NT2/D1 (cell line): ENCODE measurements at places on chromosomes 13 and 19.

- no peak for DNase-seq
Measured at GRCh38 chr13:26658448-26659385, 101.2 kb downstream of the WASF3 start.

DNA sequence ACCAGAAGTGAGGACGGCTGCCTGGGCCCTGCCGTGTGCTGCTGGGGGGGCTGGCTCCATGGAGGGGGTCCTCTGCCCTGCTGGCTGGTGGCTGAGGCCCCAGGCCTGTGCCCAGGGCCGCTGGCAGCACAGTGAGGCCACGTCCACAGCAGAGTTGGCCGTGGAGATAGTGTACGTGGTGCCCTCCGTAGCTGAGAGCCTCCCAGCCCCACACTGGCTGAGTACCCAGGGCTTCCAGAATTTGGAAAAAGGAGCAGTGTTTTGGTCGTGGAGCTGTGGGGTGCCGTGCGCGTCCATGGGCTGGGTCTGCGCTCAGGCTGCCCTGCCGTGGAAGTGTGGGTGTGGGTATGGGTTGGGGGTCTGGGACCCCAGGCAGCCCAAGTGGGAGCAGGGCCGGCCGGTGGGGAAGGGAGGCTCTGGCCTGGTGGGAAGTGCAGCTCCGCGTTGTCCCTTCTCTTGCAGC lies 5.9 kb downstream of the PTBP1 start:
- DNase-seq, result no peak

GRCh38 chr13:65892859-65893258 lies 1337.3 kb downstream of the PCDH9 start:
- no peak for DNase-seq

DNA sequence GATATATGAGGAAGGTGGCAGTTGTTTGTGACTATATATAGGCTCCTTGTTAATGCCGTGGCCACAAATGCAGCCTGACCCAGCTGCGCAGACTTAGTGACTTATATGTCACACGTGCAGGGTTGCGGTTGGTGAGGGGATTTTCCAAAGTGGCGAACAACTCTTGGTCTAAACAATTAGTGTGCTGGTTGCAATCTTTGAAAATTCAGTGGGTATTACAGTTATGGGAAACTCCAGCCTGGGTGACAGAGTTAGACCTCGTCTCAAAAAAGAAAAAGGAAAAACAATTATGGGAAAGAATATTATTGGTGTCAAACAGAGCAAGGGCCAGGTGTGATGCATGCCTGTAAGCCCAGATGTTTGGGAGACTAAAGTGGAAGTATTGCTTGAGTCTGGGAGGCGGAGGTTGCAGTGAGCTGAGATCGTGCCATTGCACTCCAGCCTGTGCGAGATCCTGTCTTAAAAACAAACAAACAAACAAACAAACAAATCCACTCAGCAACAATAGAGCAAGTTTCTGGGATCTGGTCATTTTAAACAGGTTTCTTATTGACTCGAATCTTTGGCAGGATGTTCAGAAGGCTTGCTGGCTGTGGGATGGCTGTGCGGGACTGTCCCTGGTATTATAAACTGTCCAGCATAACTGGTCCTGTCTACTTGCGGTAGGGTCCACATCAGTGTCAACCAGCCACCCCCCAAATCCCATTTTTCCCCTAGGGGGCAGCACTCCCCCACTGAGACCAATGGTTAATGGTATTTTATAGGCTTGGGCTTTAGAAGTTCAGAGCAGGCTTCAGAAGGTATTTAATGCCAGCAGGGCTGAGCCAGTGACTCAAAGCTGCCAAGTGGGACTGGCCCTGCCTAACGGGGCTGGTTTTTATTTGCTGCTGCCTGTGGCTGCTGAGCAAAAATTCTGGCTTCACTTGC lies 15.4 kb downstream of the RELB start:
- DNase-seq, result peak; percentile 36

GRCh38 chr19:12314553-12314952 lies 18.9 kb downstream of the ZNF563 start:
- no peak for DNase-seq

- no peak for DNase-seq
Measured at GRCh38 chr13:41546372-41547190, 89.2 kb downstream of the RGCC start.

GRCh38 chr13:78659450-78659730 lies 435 bp upstream of the OBI1 start:
- DNase-seq, result no peak

DNA sequence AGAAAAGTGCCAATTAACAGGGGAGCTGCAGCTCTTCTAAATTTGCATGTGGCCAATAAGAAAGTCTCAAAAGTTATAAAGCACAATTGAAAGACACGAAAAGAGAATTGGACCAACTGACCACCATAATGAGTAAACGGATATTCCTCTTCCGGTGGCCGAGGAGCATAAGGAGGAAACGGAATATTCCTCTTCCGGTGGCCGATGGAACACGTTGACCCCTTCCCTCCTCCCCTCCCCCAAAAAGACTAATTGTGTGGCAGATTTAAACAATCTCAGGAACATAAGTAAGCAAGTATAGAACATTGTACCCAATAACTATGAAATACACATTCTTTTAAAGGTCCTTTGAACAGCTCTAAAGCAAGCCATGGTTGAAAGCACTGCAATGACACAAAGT lies 41.2 kb upstream of the TUBGCP3 start:
- no peak for DNase-seq

- peak; percentile 8 for DNase-seq
Measured at GRCh38 chr13:42110410-42111155, 62.1 kb downstream of the DGKH start.
